KBM-7 (cell line): ENCODE measurements at places on chromosomes 6 and 20.

- no peak for DNase-seq
Observed at GRCh38 chr6:169241688-169242350, 11.8 kb downstream of the THBS2 start.

- no peak for DNase-seq
Observed at GRCh38 chr20:15547119-15547518, 1026.1 kb downstream of the KIF16B start.

DNA sequence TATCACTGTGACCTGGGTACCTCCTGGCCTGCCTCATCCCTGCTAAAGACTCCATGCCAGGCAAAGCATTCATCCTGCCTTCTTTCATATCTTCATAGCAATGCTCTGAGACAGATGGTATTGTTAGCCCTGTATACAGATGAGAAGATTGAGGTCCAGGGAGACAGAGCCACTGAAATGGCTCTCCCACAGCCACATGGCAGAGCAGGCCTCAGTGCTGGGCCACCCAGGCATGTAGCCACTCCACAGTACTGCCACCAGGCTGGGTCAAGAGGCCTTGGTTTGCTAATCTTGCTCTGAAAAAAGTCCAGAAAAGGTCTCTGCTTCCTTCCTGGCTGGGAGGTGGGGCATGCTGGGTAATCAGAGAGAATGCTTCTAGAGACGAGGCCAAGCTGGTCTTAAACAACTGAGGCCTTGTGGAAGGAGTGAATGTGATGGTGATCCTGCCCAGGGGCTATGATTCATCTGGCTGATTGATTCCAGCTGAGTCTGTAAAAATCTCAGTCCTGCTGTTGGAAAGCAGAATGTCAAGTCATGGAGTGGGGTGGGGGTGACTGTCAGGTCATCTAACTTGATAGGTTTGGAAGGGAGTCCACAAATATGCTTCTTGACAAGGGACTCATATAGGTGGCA is 29.8 kb downstream of the HM13 start:
- DNase-seq: no peak

DNA sequence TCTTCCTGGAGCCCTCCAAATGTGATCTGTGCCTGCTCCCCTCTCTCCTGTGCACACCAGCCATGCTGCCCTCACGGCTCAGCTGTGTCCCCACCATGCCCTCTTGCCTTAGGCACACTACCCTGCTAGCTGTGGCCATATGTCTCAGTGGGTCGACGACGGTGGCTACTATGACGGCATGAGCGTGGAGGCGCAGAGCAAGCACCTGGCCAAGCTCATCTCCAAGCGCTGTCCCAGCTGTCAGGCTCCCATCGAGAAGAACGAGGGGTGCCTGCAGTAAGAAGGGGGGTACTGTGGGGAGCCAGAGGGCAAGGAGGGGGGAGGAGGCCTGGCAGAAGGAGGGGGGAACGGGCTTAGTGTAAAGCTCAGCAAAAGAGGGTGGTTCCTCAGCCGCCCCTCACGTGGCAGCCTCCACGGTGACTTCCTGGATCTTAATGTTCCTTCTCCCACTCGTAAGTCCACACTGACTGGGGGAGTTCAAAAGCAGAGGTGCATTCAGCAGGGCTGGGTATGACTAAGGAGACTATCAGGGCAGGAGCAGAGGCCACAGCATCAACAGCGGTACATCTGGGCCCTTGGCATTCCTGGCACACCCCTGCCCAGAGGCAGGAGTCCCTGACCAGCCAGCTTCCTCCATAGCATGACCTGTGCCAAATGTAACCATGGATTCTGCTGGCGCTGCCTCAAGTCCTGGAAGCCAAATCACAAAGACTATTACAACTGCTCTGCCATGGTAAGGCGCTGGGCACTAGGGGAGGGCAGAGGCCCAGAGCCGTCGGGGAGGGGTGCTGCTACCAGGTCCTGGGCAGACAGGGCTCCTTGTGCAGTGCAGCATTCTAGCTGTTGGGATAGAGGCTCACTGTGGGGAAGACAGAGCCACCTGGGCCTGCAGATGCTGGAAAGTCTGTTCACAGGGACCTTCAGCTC is 8.0 kb downstream of the DNPH1 start:
- DNase-seq: no peak

GRCh38 chr20:58790454-58790853 is 60.2 kb downstream of the GNAS-AS1 start:
- DNase-seq: no peak

DNA sequence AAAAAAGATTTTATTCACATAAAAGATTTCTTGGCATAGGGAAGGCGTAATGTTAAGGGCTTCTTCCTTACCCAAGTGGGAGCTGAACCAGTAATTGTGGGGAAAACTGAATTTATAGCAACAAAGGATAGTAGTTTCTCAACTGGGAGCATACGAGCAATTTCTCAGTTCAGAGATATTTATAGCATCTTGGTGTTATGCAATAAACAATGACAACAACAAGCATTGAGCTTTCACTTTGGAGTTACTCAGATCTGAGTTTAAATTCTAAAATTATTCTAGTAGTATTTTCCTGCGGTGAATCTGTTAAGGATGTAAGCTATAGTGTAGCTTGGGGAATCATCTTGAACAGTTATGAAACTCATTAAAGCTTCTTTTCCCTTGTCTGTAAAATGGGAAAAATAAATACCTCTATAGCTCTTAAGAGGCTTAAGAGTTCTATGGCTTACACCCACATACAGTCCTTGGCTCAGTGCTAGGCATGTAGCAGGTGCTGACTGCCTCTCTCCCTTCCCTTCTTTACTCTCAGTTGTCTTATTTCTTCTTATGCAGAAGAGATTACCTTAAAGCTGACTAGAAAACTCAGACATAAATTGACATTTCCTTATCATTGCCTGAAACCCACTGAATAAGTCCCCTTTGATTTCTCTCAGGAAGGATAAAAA is 58.8 kb downstream of the SAMD5 start:
- no peak for DNase-seq

DNA sequence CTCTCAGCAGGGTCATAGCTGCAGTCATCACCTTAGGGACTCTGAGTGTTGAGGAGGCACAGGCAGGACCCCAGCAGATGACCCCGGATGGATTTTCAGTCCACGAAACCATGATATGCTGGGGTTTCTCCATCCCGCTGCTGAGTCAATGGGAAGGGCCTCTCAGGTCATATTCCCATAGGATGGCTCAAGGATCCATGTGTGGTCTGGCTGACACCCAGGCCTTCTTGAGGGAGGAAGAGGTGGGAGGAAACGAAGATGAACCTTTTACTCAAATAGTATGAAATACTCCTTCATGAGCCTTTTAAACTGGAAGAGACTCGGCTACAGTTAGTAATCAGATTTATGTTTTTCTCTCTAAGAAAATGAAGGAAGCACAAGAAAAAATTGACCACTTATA is 10.3 kb upstream of the RALY start:
- no peak for DNase-seq

DNA sequence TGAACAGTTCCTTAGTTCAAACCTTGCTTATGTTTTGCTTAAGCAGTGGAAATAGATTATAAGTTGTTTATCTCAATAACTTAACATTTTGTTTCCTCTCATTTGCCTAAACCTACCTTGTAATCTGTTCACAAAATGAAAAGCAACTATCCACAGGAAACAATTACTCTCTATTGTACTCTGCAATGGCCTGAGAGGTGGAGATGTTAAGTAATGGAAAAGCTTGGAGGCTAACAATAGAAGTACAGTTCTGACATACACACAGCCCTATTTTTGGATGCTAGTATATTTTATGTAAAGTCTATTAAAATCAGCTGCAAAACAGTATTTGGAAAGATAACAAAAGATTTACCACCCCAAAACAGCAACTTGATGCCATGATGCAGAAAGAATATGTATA is 82.1 kb downstream of the TINAG start:
- DNase-seq: no peak
